ENCODE measurements at places on chromosomes 11 and 22.
A peak's percentile ranks its signal among the peaks of the same experiment; 100 is the strongest.

DNA sequence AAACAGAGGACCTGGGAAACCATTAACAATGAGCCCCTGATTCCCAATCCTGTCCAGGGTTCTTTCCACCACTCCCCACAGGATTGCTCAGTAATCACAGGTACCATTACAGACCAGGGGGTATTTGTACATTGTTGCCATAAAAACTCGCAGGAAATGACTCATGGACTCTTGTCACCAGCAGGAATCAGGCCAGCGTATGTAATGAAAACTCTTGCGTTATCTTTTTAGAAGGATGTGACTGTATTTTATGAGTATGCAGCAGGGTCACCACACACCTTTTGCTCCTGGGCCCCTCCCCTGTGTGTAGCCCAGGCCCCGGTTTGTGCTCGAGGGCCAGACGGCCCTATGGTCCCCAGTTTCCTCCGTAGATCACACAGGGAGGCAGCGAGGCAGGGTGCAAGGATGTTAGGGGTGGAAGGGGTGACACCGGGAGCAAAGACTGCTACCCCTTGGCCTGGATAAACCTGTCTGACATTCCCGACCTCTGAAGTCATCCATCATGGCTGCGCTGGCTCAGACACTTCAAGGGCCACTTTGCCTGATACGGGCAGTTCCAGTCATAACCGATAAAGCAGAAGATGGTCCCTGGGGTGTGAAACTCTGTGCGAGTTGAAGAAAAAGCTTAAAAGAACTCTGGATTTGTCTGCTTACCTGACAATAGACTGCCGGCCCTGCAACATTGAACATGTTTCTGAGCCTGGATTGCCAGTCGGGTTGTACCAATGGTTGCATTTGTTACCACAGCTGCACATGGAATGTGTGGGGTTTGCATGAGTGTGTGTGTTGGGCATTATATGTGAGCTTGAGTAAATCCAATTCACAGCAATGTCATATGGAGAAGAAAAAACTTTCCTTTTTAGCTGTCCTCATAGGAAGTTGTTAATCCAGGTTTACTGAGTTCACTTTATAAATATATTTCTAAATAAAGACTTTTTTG, 56.9 kb downstream of the MICAL2 start:
- no peak for DNase-seq

GRCh38 chr11:119496997-119497396, 74.0 kb upstream of the THY1 start:
- no peak for DNase-seq

DNA sequence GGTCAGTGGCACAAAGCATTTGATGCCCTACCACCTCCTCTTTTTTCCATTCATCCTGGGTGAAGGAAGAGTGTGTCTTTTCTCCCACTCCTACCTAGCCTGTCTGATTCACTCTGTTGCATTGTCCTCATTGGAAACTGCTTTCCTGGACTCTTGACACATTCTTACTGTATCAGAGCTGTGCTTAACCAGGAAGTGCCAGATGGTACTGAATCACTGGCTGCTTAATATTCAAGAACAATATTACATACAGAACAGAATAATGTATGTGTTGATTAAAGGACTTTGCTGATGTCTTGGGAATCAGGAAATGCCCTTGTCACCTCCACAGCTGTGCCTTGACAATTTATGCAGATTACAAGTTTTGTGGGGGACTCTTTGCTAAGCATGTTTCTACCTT, 44.4 kb downstream of the SVIP start:
- DNase-seq, result no peak

DNA sequence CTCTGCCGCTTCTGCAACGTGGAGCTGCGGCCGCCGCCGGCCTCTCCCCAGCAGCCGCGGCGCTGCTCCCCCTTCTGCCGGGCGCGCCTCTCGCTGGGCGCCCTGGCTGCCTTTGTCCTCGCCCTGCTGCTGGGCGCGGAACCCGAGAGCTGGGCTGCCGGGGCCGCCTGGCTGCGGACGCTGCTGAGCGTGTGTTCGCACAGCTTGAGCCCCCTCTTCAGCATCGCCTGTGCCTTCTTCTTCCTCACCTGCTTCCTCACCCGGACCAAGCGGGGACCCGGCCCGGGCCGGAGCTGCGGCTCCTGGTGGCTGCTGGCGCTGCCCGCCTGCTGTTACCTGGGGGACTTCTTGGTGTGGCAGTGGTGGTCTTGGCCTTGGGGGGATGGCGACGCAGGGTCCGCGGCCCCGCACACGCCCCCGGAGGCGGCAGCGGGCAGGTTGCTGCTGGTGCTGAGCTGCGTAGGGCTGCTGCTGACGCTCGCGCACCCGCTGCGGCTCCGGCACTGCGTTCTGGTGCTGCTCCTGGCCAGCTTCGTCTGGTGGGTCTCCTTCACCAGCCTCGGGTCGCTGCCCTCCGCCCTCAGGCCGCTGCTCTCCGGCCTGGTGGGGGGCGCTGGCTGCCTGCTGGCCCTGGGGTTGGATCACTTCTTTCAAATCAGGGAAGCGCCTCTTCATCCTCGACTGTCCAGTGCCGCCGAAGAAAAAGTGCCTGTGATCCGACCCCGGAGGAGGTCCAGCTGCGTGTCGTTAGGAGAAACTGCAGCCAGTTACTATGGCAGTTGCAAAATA, 816 bp downstream of the PDE3B start:
- peak; percentile 39 for DNase-seq

DNA sequence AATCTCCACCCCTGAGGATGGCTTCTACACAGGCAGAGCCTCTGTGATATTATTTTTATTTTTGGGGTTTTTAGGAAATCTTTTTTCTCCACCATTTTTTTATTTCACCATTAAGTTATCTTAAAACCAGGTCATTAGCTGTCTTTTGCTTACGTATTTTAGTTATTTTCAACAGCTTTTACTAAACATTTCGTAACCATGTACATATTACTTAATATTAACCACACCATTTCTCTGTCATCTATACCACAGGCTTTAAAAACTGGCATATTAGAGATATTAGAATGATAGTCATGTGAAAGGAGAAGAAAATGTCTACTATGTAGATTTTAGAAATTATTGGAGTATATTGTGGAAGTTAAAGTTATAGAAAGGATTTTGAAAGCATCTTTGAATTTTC, 37.4 kb downstream of the YAP1 start:
- DNase-seq, result no peak

GRCh38 chr22:28819253-28820096, 19.1 kb upstream of the XBP1 start:
- no peak for DNase-seq

DNA sequence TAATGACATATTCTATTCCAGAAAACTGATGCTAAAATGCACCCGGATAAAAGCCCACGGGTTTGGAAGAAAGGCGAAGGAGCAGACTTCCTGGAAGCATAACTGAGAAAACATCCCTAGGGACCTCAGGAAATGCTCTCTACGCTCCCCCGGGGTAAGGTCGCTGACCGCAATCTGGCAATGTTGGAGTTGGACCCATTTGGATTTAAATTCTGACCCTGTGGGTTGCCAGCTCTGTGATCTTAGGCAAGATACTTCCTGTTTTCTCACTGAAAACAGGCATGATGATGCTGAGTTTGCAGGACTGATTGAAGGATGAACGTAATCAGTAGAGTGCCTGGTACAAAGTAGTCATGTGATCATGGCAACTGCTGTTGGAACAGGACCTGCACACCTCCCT, 1054.0 kb downstream of the NTM start:
- no peak for DNase-seq

GRCh38 chr11:113876074-113876797, 864 bp upstream of the USP28 start:
- no peak for DNase-seq

GRCh38 chr11:33877038-33877437, 14.8 kb downstream of the LMO2 start:
- DNase-seq, result no peak

Measured in stimulated activated CD4-positive, alpha-beta T cell treated with anti-CD3 and anti-CD28 coated beads, Interleukin-4, amount 100 ng/mL, for 24 hours (primary cell).